ENCODE measurements at places on chromosomes 16 and 17.
A peak's percentile ranks its signal among the peaks of the same experiment; 100 is the strongest.

DNA sequence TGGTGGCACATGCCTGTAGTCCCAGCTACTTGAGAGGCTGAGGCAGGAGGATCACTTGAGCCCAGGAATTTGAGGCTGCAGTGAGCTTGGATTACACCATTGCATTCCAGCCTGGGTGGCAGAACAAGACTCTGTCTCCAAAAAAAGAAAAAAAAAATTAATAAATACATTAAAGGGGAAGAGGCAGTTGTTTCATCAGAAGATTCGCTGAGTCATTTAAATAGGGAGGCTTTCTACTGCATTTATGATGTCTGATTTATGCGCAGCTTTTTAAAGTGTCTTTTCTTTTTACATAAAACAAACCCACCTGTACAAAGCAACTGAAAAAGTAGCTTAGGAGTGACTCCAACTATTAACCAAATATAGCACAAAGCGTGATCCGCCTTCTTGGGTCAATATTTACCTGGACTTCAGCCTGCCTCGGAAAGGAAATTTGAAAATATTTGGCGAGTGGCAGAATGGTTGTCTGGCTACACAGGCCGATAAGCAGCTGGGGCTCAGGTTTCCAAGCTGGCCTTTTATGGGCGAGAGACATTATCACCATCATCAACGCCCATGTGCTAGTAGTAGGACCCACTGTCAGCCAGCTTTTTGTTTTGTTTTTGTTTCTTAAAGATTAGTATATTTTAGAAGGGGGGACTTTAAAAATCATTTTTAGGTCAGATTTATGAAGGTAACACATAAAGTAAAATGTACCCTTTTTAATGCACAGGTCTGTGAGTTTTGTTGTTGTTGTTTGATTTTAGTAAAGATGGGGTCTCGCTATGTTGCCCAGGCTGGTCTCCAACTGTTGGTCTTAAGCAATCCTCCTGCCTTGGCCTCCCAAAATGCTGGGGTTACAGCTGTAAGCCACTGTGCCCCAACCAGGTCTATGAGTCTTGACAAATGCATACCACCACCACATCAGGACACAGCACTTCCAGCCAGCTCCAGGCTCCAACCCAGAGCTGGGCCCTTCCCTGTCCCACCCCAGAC, 42.5 kb upstream of the RASD1 start:
- no peak for DNase-seq

DNA sequence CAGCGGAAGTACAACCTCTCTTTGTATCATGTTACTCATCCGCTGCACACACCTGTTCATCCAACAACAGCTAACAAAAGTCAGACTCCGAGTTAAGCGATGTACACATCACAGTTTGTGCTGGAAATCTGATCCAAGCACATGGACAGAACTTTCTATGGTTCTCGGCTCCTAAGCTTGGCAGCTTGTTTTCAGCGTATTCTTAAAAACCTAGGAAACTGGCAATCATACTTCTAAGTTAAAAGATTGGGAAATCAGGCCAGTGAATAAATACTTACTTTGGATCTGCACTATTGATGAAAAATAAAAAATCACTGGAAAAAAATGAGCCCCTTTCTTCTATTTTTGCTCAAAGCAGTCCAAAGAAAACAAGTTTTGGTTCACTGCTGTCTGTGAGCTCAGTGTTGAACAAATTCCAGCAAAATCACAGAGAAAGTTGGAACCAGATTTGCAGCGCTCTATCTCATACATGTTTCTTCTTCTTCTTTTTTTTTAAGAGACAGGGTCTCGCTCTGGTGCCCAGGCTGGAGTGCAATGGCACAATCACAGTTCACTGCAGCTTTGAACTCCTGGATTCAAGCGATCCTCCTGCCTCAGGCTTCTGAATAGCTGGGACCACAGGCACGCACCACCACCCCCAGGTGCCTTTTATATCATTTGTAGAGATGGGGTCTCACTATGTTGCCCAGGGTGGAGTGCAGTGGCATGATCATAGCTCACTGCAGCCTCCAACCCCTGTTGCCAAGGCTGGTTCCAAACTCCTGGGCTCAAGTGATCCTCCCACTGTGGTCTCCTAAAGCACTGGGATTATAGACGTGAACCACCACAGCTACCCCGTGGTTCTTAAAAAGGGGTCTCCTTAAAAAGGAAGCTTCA, 71.6 kb upstream of the CREBBP start:
- no peak for DNase-seq

- DNase-seq: no peak
Observed at GRCh38 chr16:88702371-88703210, 3.6 kb downstream of the RNF166 start.

DNA sequence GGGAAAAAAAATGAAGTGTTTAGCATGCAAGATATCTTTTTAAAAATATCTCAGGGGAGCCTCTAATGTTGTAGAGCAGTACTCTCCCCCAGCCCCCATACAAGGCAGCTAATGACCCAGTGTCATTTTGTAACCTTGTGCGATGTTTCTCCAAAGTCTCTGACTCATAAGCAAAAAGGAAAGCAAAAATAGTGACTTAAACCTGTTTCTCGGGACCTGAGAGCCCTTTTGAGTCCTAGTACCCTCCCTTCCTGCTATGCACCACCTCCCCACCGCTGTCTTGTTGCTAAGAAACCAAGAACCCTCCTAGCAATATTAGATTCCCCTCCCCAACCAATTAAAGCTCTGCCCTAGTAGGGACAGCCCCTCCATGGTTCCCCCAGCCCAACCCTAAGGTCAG, 2.8 kb downstream of the MYCBPAP start:
- no peak for DNase-seq

- DNase-seq: no peak
Observed at GRCh38 chr17:36722121-36722902, 120.9 kb downstream of the MRM1 start.

GRCh38 chr17:31830971-31831858, 27.8 kb downstream of the COPRS start:
- DNase-seq: no peak

- DNase-seq: no peak
Observed at GRCh38 chr17:72802726-72803125, 289.8 kb downstream of the SLC39A11 start.

GRCh38 chr16:71709229-71709781, 15.2 kb downstream of the PHLPP2 start:
- DNase-seq: no peak

GRCh38 chr16:79659344-79659743, 58.8 kb upstream of the MAF start:
- no peak for DNase-seq

GRCh38 chr17:54117452-54117851, 294.7 kb downstream of the KIF2B start:
- no peak for DNase-seq

DNA sequence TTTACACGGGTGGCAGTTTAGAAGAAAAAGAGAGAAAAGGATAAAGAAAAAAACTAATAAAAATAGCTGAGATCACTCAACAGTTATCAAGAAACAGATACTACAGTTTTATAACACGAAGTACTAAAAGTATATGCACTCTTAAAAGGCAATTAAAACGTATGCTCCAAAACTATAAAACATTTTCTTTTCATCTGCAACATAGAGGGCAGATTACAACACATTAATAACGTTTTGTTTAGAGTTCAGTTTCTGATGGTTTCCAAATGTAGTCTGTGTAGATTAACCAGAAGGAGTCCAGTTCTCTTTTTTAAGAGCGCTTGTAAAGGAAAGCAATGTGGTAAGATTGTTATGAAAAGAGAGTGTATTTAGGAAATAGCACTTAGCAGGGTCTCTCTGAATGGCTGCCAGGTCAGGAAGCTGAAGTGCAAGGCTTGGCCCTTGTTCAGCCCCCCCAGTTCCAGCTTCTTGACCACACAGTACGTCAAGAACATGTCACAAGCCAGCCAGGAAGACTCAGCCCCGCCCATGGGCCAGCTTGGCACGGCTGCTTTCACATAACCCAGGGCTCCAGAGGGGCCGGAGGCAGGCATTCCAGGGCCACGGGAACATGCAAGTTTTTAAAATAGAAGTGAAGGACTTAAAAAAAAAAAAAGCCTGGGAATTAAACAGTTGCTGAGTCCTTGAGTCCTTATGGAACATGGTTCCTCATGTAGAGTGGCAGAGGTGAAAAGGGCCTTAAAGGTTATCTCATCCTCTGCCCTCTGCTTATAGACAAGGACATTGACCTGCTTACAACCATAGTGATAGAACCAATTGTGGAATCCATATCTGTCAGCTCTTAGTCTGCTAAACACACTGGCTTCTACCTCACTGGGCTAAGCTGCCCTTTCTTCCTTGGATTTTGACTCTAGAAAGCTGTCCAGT, 147.4 kb upstream of the TBX2 start:
- no peak for DNase-seq

DNA sequence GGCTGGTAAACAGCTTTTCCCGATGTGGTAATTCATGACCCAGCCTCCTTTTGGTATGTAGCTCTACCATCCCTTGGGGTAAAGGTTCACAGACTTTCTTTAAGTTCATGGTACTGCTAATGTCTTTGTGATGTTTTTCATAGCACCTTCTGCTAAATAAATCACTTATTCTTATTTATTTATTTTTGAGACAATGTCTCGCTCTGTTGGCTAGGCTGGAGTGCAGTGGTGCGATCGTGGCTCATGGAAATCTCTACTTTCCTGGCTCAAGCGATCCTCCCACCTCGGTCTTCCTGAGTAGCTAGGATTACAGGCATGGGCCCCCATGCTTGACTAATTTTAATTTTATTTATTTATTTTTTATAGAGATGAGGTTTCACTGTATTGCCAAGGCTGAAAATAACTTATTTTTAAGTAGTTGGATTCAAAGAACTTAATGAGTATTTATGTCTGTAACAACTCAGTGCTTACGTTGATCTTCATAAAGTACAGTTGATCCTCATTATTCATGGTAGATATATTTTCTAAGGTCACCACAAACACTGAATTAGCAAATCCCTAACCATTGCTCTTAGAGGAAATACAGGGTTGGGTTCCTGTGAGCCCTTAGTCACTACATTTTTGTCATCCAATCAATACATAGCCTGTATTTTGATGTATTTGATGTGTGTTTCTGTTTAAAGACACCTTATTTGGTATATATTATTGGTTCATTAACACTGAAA, 97.1 kb downstream of the SHISA9 start:
- DNase-seq: no peak

- DNase-seq: no peak
Observed at GRCh38 chr17:81339191-81339533, 44.1 kb upstream of the SLC38A10 start.

- DNase-seq: no peak
Observed at GRCh38 chr17:20270369-20270768, 197.0 kb downstream of the LGALS9B start.

- DNase-seq: no peak
Observed at GRCh38 chr17:79832218-79833109, 6.8 kb downstream of the CBX4 start.

DNA sequence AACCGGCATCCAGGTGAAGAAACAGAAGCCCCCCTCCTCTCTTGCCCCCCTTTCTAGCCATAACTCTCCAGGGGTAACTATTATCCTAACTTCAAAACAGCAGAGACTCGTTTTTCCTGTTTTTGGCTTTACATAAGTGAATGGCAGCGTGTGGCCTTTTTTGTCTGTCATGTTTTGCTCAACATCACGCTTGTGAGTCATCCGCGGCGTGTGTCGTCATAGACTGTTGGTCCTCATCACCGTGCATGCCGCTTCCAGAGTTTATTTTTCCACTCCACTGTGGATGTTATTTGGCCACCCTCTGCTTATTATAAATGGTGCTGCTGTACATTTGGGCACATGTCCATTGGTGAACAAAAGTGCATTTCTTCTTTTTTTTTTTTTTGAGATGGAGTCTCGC, 52.6 kb downstream of the ERN1 start:
- DNase-seq: no peak

GRCh38 chr17:81432941-81433340, 37.7 kb downstream of the BAHCC1 start:
- DNase-seq: no peak

DNA sequence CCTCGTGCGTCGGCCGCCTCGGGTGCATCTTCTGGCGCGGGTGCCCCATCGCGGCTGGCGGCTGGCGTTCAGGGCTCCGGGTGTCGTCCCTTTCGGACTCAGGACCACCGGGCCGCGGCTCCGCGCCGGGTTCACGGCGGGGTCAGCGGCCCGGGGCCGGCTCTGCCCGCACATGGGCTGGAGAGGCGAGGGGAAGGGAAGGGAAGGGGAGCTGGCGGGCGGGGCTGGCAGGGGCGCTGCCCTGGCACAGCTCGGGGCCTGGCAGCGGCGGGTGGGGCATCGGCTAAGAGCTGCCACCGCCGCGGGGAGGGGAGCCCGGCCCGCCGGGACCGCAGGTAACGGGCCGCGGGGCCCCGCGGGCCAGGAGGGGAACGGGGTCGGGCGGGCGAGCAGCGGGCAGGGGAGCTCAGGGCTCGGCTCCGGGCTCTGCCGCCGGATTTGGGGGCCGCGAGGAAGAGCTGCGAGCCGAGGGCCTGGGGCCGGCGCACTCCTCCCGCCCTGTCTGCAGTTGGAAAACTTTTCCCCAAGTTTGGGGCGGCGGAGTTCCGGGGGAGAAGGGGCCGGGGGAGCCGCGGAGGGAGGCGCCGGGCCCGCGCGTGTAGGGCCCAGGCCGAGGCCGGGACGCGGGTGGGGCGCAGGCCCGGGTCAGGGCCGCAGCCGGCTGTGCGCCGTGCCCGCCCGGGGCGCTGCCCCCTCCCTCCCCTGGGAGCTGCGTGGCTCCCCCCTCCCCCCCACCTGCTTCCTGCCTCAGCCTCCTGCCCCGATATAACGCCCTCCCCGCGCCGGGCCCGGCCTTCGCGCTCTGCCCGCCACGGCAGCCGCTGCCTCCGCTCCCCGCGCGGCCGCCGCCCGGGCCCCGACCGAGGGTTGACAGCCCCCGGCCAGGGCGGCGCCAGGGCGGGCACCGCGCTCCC, 646 bp downstream of the HIC1 start:
- no peak for DNase-seq

GRCh38 chr17:8855477-8856204, 11.8 kb downstream of the PIK3R6 start:
- no peak for DNase-seq

- no peak for DNase-seq
Observed at GRCh38 chr17:42913522-42913921, 12.9 kb downstream of the G6PC1 start.

- DNase-seq: no peak
Observed at GRCh38 chr17:5705876-5706576, 121.7 kb upstream of the NLRP1 start.

- no peak for DNase-seq
Observed at GRCh38 chr16:1777375-1778199, 4.7 kb upstream of the MRPS34 start.

DNA sequence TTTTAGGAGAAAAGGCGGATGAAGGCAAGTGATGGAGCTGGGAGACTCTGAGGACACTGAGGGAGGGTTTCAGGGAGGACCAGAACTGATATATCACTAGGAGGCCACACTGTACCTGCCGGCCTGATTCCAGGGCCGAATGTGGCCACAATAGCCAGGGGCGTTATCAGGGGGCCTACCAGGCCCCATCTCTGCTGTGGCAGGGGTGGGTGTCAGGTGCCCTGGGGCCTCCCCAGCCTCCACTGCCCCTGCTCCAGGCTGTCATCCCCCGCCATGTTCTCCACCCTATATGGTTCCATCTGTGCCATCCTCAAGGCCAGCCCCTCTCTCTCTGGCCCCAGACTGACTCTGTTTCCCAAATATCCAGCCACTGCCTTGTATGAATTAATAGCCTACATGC, 246.5 kb downstream of the GSG1L start:
- DNase-seq: no peak

- DNase-seq: peak; percentile 88
Observed at GRCh38 chr17:2347805-2348685, 10.7 kb downstream of the SGSM2 start.

- no peak for DNase-seq
Observed at GRCh38 chr17:34614698-34615097, 35.3 kb downstream of the TMEM132E start.

GRCh38 chr17:29010129-29010528, 4.3 kb upstream of the SEZ6 start:
- DNase-seq: no peak

All from HTR-8/SVneo (cell line).